ENCODE measurements at places on chromosomes 2 and 18.

GRCh38 chr2:66843847-66844246, 408.9 kb downstream of the MEIS1 start:
- DNase-seq: no peak

DNA sequence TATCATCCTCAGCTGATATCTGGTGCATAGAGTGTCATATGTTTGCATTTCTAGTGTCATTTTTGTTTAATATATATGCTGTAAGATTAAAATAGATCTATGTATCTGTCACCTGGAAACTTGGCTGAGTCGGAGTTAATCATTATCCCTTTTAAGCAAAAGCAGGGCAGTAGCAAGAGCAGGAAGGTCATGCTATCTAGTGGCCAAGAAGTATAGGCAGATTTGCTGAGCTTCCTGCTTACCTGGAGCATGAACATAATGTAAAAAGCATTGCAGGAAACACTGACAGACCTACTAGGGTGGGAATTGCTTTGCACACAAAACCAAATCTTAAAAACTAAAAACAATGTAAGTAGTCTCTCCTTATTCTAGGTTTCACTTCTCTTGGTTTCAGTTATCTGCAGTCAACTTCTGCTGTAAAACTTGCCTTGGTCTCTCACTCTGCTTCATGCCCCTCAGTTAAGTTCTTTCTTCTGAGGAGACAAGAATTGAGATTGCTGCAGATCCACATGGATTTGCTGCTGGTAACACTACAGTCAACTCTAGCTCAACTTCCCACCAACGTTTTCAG, 295.3 kb downstream of the CDH7 start:
- DNase-seq: no peak

DNA sequence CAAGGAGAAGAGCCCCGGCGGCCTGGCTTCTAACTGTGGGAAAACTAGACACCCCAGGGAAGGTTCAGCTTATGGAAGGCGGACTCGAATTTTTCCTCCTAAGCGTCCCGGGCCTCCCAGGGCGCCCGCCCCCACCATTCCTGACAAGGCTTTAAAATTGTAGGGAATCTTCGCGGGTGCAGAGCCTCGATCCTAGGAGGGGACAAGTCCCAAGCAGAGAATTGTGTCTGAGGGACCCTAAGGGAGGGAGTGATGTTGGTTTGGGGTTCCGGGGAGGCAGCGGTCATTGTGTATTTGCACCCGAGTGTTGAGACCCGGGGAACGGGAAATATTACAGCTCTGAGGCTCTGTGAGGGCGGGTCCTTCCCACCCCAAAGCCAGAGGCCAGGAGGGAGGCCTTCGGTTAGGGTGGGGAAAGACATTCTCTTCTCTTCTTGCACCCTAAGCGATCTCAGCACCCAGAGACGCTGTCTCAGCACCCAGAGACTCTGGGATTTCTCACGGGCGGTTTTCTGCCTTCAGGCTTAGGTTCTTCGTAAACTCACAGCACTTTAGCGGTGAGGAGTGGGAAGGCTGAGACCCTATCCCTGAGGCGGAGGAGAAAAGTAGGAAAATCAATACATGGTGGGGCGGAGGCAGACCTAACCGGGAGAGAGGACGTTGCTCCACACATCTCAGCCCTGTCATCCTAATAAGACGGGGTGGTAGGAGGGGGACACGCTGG, 7.6 kb downstream of the OSR1 start:
- no peak for DNase-seq

GRCh38 chr18:21853016-21853415, 112.4 kb downstream of the MIB1 start:
- no peak for DNase-seq

GRCh38 chr2:193561054-193561453, 1366.3 kb upstream of the TMEFF2 start:
- no peak for DNase-seq
